ENCODE measurements at places on chromosomes 7 and 10. TPM values are rescaled to one million over a fixed set of nuclear protein-coding genes. Genes with fewer than 3 reads are reported as not detected.

GRCh38 chr7:88759230-88760135 is at the start of gene ZNF804B:
TSS of gene ZNF804B (plus strand) at chr7:88759700. CDS start at chr7:88759977, 277 bp downstream.
- no peak for DNase-seq

- DNase-seq = no peak
Observed at GRCh38 chr10:57142925-57143576, 782.0 kb upstream of the ZWINT start.

DNA sequence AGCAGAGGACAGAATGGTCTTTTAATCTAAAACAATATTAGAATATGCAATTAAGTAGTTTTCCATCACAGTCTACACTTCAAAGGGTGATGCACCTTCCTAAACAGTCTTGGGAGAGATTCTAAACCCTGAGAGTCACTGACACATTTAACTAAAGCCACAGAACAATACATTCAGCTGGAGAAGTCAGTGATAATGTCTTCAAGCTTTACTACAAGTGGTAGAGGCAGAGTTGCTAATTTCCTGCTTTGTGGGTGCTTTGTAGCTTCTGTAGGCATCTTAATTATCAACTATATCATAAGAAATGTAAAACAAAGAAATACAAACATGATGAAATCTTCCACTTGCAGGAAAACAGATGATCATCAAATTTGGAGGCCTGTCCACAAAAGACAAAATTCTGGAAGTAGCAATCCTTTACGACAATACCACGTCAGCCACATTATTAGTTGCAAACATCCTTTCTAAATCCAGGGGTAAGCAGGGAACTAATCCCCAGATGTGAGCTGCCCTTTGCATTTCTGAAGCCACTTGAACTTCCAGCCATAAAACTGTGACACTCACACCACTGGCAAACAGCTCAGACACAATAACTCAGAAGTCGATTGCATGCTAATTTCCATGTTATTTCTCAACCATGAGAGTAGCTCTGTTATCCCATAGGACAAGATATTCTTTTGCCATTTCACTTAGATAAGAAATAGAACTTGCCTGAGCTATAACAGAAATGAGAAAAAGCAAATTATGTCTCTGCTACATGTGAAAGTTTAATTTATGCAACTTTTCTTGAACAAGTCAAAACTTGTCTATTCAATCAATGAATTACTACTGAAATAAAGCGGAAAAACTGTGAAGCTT is 212.2 kb downstream of the FAM107B start:
- DNase-seq = no peak

GRCh38 chr7:24290004-24290641 is 6.1 kb downstream of the NPY start:
- DNase-seq = peak; percentile 62

GRCh38 chr10:132202070-132202970 is 15.6 kb downstream of the DPYSL4 start:
- no peak for DNase-seq

DNA sequence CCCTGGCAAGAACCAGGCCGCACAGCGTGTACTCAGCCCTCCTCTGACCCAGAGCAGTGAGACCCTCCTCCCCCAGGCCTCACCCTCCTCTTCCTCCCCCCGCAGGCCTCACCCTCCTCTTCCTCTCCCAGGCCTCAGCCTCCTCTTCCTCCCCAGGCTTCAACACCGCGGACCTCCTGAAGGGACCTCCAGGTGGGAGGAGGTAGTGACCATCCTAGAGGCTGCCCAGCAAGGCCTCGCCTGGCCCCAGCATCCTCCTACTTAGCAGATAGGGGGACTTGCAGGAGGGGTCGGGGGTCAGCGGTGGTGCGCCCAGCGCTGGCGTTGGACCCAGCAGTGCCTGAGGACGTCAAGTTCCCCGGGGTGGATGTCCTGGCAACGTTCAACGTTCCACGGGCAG is 270.8 kb downstream of the ELFN1 start:
- DNase-seq = no peak

DNA sequence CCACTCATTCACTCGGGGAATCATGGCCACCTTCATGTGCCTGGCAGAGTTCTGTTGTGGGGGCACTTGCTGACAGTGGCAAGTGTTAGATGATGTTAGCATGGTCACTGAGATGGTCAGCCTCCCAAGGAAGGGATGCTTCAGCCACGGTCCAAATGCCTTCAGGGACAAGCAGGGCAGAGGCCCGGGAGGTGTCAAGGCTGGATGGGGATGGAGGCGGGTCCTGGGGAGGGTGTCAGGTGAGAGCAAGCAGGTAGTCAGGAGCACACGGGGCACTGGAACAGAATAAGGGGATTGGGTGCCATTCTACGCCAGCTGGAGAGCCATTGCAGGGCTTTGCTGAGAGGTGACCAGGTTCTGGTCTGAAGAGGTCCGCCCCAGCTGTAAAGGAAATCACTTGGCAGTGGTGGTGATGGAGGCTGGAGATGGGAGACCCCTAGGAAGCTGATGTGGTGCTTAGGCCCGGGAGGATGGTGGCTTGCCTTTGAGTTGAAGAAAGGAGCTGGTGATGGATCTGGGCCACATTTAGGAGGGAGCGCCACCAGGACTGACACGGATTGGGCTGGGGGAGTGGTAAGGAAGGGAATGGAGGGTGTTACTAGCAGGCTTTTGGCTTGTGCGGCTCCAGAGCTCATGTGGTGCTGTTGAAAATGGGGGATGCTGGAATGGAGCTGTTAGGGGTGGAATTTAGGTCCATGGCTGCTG is 24.1 kb downstream of the AGAP3 start:
- no peak for DNase-seq

- no peak for DNase-seq
Observed at GRCh38 chr10:131964298-131964697, 17.4 kb downstream of the BNIP3 start.

GRCh38 chr7:139259142-139259541 is 28.1 kb downstream of the UBN2 start:
- DNase-seq = no peak

DNA sequence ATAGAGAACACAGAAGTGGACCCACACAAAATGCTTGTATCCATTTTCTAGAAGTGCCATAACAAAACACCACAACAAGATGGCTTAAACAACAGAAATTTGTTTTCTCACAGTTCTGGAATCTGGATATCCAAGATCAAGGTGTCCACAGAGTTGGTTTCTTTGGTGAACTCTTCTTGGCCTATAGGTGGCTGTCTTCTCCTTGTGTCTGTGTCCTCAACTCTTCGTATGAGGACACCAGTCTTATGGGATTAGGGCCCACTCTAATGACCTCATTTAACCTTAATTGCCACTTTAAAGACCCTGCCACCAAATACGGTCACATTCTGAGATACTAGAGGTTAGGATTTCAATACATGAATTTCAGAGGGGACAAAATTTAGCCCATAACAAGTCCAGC is 30.8 kb upstream of the C10orf71 start:
- no peak for DNase-seq

Gene KCP
- 0.95 TPM for total RNA-seq

Gene BEND7
- not detected for total RNA-seq

Gene SLC26A3
- total RNA-seq = not detected

Gene FAM131B
- 2.5 TPM for total RNA-seq

Gene FANK1
- not detected for total RNA-seq

Gene OGDHL
- total RNA-seq = not detected

Gene FRAT2
- total RNA-seq = 23.4 TPM
